ENCODE measurements at places on chromosomes 12 and 14. TPM values are rescaled to one million over a fixed set of nuclear protein-coding genes. Genes with fewer than 3 reads are reported as not detected.

ABCD2 gene
- total RNA-seq: not detected

CIROP gene
- total RNA-seq: not detected

PLBD1 gene
- total RNA-seq: not detected

SYT10 gene
- total RNA-seq: not detected

TAS2R10 gene
- not detected for total RNA-seq

ESRRB gene
- total RNA-seq: not detected

TAS2R9 gene
- 0.11 TPM for total RNA-seq

COCH gene
- total RNA-seq: 79.3 TPM

ACVRL1 gene
- total RNA-seq: not detected

CLEC1B gene
- not detected for total RNA-seq

CKAP4 gene
- 70.2 TPM for total RNA-seq

GZMH gene
- total RNA-seq: not detected

C12orf50 gene
- total RNA-seq: not detected

MYH6 gene
- total RNA-seq: not detected

TCL1B gene
- total RNA-seq: not detected
